ENCODE measurements at places on chromosomes 12 and 14.

DNA sequence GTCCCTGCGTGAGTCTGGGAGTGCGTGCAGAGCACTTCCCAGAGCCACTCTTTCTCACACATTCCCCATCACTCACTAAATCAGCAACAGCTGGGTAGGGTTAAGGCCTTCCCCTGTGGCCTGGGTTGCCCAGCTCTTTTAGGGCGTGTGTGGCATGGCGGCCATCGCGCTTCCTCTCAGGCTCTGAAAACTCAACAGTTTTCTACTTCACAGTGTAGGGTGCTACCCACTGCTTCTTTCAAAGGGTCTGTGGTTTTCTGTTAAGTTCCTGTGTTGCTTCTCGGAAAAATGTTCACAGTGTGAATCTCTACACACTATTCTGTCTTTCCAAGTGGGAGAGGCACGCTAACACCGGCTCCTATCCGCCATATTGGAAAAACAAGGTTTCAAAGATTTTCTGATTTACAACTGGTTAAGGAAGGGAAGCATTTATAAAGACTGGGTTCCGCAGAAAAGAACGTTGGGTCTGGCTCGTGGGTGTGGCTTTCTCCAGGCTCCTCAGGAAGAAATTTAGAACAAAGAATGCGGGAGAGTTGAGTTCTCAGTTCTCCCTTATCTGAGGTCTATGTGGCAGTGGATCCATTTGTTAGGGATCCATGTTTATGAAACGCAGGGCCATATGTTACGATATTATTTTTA, 34.9 kb upstream of the AEBP2 start:
- DNase-seq: peak; percentile 34

DNA sequence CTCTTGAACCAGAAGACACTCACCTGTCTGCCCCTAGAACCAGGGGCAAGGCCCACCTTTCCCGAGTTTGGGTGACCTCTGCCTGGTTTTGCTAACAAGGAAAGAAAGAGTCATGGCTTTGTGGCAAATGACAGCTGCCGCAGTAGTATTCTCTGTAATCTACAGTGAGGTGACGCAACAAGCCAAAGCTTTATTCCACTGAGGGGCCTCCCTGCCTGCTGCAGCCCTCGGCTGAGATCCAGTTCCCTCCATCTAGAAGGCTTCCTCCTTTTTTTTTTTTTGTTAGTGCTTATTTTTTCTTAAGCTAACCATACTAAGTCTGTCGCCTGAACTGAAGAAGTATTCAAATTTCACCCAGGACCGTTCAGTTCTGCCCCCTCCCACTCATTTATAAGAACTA, 142.3 kb upstream of the TMCC3 start:
- DNase-seq: no peak

- DNase-seq: no peak
Observed at GRCh38 chr14:25102788-25103187, 52.8 kb upstream of the STXBP6 start.

DNA sequence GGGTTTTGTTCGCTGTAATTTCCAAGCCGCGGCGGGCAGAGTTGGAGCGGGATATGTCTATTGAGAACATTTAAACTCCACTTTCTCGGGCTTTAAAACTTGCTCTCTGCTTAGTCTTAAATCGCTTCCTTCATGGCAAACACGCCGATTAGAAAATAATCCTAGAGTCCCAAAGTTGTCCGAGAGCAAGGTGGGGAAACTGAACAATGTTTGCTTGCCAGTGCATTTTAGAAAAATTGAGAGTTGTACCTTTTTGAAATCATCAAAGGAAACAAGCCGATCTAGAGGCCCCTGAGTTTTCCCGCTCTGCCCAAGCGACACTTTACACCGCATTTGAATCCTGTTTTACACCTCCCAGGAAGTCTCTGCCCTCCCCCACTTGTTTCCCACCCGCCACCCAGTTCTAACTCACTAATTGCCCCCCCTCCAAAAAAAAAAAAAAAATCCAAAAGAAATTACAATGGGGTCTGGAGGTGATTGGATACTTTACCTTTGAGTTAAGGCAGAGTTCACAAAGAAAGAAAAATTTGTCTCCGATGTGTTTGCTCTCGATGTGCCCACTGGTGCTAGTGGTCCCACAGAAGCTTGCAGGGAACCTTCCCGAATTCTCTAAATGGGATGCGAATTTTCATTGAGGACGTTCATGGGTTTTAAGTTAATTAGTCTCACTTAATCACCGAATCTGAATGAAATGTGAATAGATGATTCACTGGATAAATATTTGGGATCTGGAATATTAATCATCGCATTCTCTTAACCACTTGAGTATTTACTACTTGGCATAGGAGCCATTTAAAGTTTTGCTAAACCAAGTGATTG, 2.3 kb downstream of the HMGA2 start:
- no peak for DNase-seq

DNA sequence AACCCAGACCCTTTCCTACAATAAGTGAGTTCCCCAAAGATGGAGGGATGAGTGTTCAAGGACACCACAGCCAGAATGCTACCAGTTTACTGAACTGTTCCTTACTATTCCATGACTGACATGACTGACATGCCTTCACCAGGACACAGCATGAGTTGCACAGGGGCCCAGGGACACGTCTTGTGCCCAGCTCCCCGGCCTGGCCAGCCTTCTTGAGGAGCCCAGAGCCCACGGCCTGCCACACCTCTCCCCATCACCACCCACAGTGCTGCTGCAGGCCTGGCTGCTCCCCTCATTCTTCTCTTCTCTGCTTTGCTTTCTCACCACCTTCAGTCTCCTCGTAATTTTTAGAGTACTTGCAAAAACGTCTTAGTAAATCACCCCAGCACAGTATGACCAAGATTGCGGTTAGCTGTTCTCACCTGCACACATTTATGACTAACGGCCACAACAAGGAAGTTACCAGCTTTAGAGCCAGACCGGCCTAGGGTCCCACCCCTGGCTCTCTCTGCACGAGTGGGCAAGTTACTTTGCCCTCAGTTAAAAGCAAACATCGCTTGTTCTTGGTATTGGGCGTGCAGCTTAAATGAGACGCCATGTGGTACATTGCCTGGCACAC, 18.5 kb downstream of the PPP2R5E start:
- DNase-seq: peak; percentile 4

DNA sequence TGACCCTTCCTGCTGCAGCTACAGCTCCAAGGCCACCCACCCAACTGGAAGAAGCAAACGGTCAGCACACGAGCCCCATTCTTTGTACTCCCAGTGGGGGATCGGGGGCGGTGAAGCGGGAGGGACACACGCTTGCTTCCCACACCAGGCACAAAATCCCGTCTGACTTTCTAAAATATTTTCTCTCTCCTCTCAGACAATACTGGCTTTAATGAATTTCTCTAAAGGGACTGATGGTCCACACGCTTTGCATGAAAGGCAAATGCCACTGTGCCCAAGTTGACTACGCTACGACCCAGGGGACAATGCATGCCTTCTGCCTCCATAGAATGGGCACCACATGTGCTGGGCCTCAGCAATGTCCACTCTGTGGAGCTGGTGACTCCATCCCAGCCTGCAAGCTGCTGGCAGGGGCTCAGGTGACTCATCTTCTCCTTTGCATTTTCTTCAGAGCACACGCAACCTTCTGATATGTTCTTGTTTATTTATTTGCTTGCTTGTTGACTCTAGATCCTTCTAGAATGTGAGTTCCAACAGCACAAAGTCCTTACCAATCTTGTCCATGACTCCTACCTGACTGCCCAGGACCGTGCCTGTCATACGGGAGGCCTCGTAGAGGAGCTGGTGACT, 15.6 kb downstream of the SYNE3 start:
- no peak for DNase-seq

GRCh38 chr12:58393152-58393551, 451.8 kb downstream of the ATP23 start:
- no peak for DNase-seq

DNA sequence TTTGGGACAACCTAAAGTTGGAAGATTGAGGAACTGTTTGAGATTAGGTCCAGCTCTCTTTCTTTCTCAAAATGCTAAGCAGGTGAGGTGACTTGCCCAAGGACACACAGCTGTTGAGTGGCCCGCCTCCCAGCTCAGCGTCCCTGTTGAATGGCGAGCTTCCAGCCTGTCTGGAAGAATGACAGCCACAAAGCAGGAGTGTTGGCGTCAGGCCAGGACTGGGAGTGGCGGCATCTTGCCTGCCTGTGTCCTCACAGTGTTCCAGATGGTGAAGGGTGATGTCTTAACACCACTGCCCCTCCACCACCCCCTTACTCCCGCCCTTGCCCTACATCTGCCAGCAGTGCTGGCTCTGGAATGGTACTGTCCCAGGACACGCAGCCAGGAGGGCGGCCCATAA, 4.4 kb upstream of the CEBPE start:
- DNase-seq: no peak

- no peak for DNase-seq
Observed at GRCh38 chr12:4201333-4202100, 72.0 kb upstream of the CCND2 start.

- DNase-seq: no peak
Observed at GRCh38 chr12:53768976-53769375, 17.2 kb upstream of the CISTR start.

DNA sequence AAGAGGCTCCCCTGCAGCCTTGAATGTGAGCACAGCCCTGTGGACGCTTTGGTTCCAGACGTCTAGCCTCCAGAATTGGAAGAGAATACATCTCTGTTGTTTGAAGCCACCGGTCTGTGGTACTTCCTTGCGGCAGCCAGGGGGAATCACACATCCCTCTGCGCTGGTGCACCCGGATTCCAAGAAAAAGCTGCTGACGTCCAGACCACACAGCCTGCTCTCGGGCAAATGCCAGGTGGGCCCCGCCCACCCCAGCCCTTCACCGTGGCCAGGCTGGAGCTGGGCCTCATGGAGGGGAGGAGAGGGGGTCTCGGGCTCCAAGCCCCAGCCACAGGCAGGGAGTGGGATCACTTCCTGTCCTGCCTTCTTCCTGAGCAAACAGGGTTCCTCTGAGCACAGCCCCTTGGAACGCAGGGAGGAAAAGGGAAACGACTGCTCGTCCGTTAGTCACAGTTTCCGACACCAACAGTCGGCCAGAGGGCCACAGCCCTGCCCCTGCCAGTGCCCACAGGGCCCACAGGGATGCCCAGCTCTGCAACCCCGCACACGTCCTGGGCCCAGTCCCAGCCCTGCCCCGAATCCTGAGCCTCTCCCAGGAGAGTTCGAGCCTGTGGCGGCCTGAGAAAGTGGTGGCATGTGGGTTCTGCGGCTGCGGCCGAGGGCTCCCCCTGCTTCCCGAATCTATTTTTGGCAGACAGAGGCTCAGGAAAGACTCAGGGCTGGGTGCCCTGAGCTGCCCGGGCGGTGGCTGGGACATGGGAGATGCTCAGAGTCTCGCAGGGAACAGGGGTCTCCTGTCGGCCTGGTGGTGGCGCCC, 85.3 kb downstream of the RFLNA start:
- DNase-seq: no peak

DNA sequence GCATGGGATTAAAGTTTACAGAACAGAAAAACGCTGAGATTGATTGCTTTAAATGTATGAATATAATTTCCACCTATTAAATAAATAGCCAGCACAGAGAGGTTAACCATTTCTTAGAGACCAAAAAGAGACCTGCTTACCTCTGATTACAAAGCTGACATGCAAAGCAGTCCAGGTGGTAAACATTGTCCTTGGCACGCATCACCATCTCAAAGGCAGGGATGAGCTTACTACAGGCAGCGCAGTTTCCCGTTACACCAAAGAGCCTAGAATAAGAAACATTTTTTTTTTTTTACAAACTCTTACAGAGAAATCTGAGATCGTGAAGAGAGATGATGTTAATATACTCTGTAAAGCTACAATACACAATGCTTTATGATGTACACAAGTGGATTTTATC, 45.7 kb downstream of the LMO3 start:
- no peak for DNase-seq

GRCh38 chr12:1161197-1161596, 170.2 kb downstream of the ERC1 start:
- DNase-seq: no peak

GRCh38 chr12:53378724-53379388, 1.1 kb upstream of the SP1 start:
- DNase-seq: no peak

DNA sequence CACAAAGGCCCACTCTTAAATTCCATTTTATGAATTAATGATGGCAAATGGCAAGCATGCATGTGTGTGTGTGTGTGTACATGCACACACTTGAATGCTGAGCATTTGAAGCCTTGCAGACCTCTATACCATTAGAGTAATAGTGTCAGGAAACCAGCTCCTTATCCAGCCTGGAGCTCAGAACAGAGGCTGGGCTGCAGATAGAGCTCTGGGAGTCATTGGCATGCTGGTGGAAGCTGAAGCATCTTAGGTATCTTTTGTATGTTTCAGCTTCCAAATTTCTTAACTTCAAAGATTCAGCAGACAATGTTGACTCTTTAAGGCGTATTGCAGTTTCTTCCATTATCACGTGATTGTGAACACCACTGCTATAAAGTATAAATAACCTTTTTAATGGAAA, 192.9 kb upstream of the ARHGAP5 start:
- DNase-seq: no peak

DNA sequence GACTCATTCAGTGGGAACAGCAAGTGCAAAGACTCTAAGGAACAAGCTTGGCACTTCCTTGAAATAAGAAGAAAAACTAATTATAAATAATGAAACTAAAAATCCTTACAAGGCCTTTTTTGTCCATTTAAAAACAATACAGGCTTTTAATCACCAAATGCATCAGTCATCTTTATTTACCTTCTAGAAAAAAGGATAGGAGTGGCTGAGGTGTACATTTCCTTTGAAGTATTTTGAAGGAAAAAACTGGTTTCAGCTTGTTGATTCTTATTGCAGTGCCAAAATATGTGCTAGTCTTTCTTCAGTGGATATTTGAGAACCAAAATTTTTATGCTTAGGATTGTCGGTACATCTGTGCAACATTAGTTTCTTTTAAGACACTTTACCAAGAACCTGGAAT, 29.8 kb downstream of the MED21 start:
- no peak for DNase-seq

DNA sequence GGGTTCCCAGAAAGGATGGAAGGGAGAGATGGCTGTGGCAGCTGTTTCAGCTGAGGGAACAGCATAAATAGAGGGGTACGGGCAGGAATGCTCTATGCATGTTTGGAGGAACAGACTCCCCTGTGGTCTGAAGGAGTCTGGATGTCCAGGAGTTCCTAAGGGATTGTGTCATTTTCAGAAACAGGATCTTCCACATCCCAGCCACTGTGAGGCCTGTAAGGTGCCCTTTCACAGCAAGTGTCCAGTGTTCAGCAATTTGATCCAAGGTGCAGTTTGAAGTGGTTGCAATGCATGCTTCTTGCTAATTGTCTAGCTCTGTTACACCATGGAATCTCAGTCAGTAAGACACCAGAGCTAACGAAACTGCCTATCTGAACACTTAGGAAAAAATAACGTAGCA, 46.7 kb upstream of the TCL1A start:
- no peak for DNase-seq

- no peak for DNase-seq
Observed at GRCh38 chr14:31357279-31357678, 63.1 kb downstream of the HEATR5A start.

GRCh38 chr14:23561873-23562821, 5.4 kb downstream of the AP1G2 start:
- DNase-seq: no peak

DNA sequence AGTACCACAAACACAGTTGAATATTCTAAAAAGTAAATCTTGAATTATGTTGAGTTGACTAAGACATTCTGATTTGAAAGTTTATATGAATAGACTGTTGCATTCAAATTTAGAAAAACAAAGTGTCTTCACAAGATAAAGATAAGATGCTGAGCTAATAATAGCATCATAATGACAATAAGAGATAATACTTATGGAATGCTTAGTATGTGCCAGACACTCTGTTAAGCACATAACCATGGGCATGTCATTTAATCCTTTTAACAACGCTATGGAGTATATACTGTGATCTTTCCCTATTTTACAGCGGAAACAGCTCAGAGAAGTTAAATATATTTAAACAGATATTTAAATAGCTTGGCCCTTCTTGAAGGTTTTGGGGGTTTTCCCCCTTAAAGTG, 163.4 kb downstream of the SRGAP1 start:
- DNase-seq: no peak
